ENCODE measurements at places on chromosomes 12 and 14.

DNA sequence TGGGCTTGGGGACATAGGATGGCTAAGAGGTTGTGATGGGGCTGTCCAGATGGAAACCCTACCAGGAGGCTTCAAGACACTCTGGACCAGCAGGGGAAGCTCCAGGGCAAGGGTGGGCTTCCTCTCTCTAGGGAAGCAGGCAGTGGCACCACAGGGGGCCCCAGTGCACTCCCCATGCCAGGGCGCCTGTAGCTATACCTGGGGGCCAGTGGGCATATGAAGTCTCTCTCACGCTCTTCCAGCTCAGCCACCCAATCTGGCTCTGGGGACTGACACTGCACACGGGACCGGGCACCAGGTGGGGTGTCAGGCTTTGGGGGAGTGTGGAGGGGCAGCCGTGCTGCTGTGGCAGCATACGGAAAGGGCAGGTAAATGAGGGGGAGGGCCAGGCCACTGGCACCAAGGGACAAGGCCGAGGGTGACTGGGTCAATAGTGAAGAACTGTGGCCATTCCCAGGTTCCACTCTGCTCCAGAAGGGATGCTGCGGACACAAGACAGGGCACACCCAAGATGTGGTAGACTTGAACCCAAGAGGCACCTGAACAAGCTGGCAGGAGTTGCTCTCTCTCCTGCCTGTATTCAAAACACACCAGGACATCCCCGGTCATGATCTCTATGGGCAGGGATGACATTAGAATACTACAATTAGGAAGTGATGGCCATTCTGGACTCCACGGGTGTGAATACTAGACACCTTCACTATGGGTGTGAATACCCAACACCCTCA, 27.5 kb downstream of the RFLNA start:
- H3K27me3 ChIP-seq, result no peaks in the 10 kb centered on the region
- H3K4me1 ChIP-seq, result no peaks in the 10 kb centered on the region
- H3K4me3 ChIP-seq, result no peak overlapping the region
- no peak for DNase-seq
- H3K36me3 ChIP-seq, result peaks cover 35% of the 10 kb centered on the region
- no peak overlapping the region for H3K27ac ChIP-seq

DNA sequence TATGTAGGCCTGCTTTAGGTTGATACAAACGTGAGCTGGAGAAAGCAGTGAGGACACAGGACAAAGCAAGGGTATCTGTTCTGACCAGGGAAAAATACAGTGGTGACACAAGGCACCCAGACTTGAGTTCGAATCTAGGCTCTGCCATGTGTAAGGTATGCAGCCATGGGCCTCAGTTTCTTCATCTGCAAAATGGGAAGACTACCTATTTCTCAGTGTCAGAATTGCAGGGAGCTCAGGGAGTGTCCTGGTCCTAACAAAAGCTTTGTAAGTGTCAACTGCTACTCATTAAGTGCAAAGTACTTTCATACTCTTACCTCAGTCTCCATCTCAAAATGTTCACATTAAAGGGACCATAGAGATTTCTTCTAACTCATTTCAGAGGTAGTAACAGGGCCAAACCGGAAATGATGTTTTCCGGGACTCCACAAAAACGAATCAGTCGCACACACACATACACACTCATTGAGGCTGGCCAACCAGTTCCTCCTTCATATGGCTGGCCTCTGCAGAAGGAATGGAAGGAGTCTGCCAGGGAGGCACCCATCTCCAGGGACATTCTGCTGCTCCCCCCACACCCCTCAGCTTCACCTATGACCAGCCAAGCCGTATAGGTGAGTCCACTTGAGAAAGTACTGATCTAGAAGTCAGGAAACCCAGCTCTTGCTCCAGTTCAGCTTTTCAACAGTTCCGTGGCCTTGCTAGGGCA, 7.8 kb downstream of the CTDSP2 start:
- peak overlapping the region; percentile 70 for H3K27ac ChIP-seq
- no peaks in the 10 kb centered on the region for H3K27me3 ChIP-seq
- H3K4me3 ChIP-seq, result no peak overlapping the region
- no peaks in the 10 kb centered on the region for H3K36me3 ChIP-seq
- H3K4me1 ChIP-seq, result peaks cover 94% of the 10 kb centered on the region
- DNase-seq, result no peak

GRCh38 chr12:12086973-12087692, 16.4 kb downstream of the BCL2L14 start:
- no peaks in the 10 kb centered on the region for H3K27me3 ChIP-seq
- H3K36me3 ChIP-seq, result no peaks in the 10 kb centered on the region
- H3K27ac ChIP-seq, result no peak overlapping the region
- H3K4me3 ChIP-seq, result no peak overlapping the region
- no peak for DNase-seq

GRCh38 chr12:68203460-68203875, 22.1 kb downstream of the IL26 start:
- H3K4me3 ChIP-seq, result no peak overlapping the region
- no peak overlapping the region for H3K27ac ChIP-seq
- H3K4me1 ChIP-seq, result peaks cover 19% of the 10 kb centered on the region
- DNase-seq, result no peak
- H3K36me3 ChIP-seq, result no peaks in the 10 kb centered on the region

DNA sequence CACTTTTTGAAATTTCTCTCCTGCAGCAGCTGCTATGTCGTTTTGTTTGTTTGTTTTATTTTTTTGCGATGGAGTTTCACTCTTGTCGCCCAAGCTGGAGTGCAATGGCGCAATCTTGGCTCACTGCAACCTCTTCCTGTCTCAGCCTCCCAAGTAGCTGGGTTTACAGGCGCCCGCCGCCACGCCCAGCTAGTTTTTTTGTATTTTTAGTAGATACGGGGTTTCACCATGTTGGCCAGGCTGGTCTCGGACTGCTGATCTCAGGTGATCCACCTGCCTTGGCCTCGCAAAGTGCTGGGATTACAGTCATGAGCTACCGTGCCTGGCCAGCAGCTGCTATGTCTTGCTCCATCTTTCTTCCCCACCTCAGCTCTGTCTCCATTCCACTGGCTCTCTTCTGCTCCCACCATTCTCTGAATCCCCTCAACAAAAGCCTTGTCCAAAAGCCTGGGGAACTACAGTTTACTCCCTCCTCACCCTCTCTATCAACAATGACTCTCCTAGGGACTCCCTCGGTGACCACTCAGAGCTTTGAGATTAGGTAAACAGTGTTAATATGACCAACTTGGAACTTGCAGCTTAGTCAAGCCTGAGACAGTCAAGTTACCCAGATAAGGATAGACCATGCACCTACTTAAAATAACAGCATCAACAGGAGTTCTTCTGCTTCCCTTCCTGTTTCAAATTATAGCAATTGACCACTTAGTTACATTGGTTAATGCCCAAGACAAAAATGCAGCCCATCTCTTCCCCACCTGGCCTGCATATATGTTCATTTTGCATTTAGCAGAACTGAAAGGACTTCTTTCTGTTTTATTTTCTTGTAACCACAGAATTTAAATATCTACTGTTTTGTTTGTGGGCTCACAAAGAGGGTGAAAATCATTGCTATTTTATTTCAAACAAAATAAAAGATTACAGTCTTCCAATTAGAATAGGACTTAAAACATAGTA, 189.0 kb upstream of the AMIGO2 start:
- H3K27ac ChIP-seq, result no peak overlapping the region
- H3K4me3 ChIP-seq, result no peak overlapping the region
- peaks cover 11% of the 10 kb centered on the region for H3K4me1 ChIP-seq
- no peaks in the 10 kb centered on the region for H3K27me3 ChIP-seq

GRCh38 chr14:92385561-92385960, 62.6 kb downstream of the SLC24A4 start:
- H3K27ac ChIP-seq, result no peak overlapping the region
- H3K36me3 ChIP-seq, result no peaks in the 10 kb centered on the region
- H3K4me1 ChIP-seq, result no peaks in the 10 kb centered on the region
- no peak overlapping the region for H3K4me3 ChIP-seq
- no peak for DNase-seq

DNA sequence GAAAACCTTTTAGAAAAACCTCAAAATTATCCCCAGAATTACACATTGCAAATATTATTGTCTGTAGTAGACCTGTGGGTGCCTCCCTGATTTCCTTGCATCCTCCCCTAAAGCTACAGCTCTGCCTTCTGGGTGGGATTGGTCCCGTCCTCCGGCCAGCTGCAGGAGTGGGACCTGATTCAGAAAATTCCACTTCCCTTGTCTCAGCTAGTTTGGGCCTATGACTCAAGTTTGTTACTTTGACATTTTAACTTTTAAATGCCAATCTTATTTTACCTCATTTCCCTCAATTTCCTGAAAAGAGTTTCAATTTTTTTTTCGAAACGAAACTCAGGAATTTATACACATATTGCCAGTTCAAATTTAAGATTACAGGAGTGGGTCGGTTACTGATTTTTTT, 13.2 kb upstream of the SLC41A2 start:
- no peaks in the 10 kb centered on the region for H3K27me3 ChIP-seq
- no peak for DNase-seq
- no peak overlapping the region for H3K4me3 ChIP-seq

DNA sequence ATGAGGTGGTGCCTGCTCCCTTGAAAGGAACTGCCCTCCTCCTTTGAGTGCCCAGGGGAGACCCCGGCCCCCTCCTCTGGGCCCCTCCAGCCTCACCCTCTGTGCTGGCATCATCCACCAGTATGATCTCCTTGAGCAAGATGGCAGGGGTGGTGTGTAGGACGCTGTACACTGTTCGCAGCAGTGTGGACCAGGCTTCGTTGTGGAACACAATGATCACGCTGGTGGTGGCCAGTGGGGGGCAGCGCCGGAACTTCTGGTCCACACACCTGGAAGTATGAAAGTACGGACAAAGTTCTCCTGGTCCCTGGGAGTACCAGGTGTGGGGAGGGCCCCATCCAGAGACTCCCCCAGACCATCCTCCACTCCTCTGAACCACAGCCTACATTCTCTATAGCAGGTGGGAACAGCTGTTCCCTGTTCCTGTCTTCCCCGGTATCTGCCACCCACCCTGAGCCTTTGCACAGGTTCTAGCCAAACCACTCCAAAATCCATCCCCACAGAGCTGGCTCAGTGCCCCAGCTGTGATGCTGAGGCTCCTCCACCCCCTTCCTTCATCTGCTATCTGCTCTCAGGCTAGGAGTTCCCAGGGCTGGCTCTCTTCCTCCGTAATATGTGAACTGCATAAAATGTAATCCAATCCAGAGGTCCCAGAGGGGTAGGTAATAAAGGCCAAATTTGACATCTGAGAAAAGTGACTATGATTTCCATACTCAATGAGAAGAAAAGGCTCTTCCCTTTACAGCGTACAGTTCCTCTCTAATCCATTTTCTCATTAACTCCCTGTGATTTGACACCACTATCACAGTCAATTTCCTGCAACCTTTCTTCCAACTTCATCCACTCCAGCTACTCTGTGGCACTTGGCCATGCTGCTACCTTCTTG, 13.9 kb downstream of the GALNT6 start:
- no peak overlapping the region for H3K4me3 ChIP-seq
- no peak for DNase-seq
- no peak overlapping the region for H3K27ac ChIP-seq
- peaks cover 34% of the 10 kb centered on the region for H3K36me3 ChIP-seq

DNA sequence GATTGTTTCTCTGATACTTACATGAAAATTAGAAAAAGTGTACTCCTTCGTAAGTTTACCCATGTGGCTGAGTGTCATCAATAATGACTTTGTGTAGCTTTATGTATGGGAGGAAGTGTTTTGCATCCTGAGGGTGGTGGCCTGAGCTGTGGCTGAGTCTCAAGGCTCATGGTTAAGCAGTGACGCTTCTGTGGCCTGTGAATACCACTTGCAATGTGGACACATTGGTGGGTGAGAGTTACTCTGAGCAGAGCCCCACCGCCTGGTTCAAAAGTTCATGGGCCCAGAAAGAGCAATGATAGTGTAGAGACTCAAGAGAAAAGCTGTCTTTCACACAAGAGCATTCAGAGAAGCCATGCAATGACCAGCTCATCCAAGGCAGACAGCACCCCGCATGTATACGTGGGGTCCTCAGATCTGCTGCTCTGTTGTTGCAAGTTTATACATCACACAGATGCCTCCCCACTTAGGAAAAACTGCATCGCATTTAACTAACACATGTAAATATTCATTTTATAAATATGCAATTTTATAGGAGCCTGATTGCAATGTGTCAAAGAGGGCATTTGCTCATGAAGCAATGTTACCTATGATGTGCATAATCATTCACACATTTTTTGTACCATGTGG, 55.1 kb upstream of the FRMD6 start:
- no peak overlapping the region for H3K4me3 ChIP-seq
- H3K36me3 ChIP-seq, result no peaks in the 10 kb centered on the region
- peaks cover 4% of the 10 kb centered on the region for H3K4me1 ChIP-seq
- no peak overlapping the region for H3K27ac ChIP-seq
- H3K27me3 ChIP-seq, result no peaks in the 10 kb centered on the region
- no peak for DNase-seq

GRCh38 chr12:54526812-54527630, 22.4 kb upstream of the PDE1B start:
- H3K4me3 ChIP-seq, result no peak overlapping the region
- H3K27me3 ChIP-seq, result no peaks in the 10 kb centered on the region
- DNase-seq, result no peak
- no peak overlapping the region for H3K27ac ChIP-seq
- H3K4me1 ChIP-seq, result no peaks in the 10 kb centered on the region

DNA sequence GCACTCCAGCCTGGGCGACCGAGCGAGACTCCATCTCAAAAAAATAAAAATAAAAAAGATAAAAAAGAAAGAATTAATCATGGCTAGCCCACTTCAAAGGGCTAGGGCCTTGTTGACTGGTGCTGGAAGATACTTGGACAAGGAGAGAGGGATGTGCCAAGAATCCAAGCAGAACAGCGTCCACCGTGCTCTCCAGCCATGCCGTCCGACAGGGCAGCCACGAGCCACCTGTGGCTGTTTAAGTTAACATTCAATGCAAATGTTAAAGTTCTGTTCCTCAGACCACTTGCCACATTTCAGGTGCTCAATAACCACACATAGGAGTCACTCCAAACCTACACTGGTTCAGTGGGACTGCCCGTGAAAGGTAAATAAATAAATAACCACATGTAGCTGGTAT, 21.4 kb downstream of the SLC6A13 start:
- H3K4me3 ChIP-seq, result no peak overlapping the region
- no peaks in the 10 kb centered on the region for H3K27me3 ChIP-seq
- H3K27ac ChIP-seq, result no peak overlapping the region
- no peaks in the 10 kb centered on the region for H3K36me3 ChIP-seq
- no peaks in the 10 kb centered on the region for H3K4me1 ChIP-seq
- DNase-seq, result no peak

GRCh38 chr14:61287196-61287595, 6.1 kb upstream of the TMEM30B start:
- no peak for DNase-seq
- H3K27ac ChIP-seq, result no peak overlapping the region
- H3K27me3 ChIP-seq, result no peaks in the 10 kb centered on the region

- DNase-seq, result no peak
- no peaks in the 10 kb centered on the region for H3K4me1 ChIP-seq
- no peak overlapping the region for H3K27ac ChIP-seq
- no peak overlapping the region for H3K4me3 ChIP-seq
These were observed 56.0 kb downstream of the PLCZ1 start for GRCh38 chr12:18681818-18682217.

GRCh38 chr12:108720757-108721514, 10.4 kb downstream of the CORO1C start:
- H3K27ac ChIP-seq, result no peak overlapping the region
- no peaks in the 10 kb centered on the region for H3K4me1 ChIP-seq
- H3K4me3 ChIP-seq, result no peak overlapping the region
- H3K27me3 ChIP-seq, result no peaks in the 10 kb centered on the region

- no peak for DNase-seq
- no peak overlapping the region for H3K4me3 ChIP-seq
- H3K27ac ChIP-seq, result no peak overlapping the region
- H3K4me1 ChIP-seq, result no peaks in the 10 kb centered on the region
- no peaks in the 10 kb centered on the region for H3K27me3 ChIP-seq
- H3K36me3 ChIP-seq, result no peaks in the 10 kb centered on the region
These were observed 19.1 kb upstream of the ALX1 start for GRCh38 chr12:85260896-85261295.
